Heart left ventricle (tissue), 16 donors: ENCODE measurements at places on chromosomes 1 and 21. TPM values are rescaled to one million over a fixed set of nuclear protein-coding genes. Genes with fewer than 3 reads are reported as not detected.
A peak's percentile ranks its signal among the peaks of the same experiment; 100 is the strongest.

GRCh38 chr21:43767498-43767983, 8.6 kb downstream of the CSTB start:
- no peak for DNase-seq

ANKRD35 gene
- 0.50 TPM for polyA plus RNA-seq

- no peak for DNase-seq
These were observed 467.5 kb downstream of the SMYD3 start for GRCh38 chr1:246039584-246039983.

DNA sequence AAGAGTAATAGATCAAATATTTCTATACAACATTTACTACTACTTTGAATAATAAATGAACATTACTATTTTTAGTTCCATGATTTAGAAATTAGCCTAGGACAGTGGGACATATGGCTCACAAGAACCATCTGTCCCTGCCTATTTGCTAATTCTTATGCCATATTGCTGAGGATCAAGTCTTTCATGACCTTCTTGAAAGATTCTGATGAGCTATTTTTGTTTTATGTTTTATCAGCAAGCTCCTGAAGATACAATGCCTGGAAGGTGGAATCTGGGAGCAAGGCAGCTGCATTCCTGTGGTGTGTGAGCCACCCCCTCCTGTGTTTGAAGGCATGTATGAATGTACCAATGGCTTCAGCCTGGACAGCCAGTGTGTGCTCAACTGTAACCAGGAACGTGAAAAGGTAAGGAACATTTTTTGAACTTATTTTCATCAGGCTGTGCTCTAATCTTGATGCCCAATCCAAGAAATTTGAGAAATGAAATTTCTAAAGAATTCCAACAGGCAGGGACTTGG, 326.7 kb downstream of the PAPPA2 start:
- DNase-seq = no peak

DNA sequence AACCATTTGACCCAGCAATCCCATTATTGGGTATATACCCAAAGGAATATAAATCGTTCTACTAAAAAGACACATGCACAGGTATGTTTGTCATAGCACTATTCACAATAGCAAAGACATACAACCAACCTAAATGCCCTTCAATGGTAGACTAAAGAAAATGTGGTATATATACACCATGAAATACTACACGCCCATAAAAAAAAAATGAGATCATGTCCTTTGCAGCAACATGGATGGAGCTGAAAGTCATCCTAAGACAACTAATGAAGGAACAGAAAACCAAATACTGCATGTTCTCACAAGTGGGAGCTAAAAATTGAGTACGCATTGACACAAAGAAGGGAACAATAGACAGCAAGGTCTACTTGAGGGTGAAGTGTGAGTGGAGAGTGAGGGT, 72.0 kb downstream of the EIF4G3 start:
- DNase-seq = no peak

DNA sequence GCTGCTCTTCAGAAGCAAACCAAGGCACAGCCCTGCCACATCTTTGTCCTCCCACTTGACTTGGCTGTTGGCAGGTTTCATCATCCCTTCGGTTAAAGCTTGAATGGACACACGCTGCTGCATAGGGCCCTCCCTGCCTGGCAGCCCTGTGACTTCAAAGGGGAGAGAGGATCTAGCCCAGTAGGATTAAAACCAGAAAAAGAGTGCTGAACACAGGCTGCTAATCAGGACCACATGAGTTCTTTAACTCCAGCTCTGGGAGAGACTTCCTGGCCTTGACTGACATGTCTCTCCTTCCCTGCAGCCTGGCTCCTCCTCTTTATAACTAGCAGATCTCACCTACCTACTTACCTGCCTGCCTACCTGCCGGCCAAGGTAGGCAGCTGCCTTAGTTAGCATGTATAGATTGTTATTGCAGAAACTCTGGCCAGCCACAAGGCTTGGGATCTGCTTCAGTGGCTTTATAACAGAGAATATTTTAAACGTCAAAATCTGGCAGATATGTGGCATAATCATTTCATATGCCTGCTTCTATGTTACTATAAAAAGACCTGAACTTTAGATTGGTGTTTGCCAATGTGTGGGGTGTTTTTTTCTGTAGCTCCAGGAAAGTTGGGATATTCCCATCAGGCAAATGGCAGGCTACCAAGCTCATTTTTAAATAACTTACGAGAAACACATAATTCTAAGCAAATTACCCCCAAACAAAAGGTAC, 49.4 kb downstream of the ERG start:
- no peak for DNase-seq

ANXA9 gene
- polyA plus RNA-seq = not detected

GRCh38 chr1:94986783-94987182, 59.9 kb upstream of the CNN3 start:
- DNase-seq = no peak

GRCh38 chr1:113783254-113784103, 24.2 kb upstream of the PHTF1 start:
- DNase-seq = peak; percentile 25

NBPF6 gene
- not detected for polyA plus RNA-seq

DNA sequence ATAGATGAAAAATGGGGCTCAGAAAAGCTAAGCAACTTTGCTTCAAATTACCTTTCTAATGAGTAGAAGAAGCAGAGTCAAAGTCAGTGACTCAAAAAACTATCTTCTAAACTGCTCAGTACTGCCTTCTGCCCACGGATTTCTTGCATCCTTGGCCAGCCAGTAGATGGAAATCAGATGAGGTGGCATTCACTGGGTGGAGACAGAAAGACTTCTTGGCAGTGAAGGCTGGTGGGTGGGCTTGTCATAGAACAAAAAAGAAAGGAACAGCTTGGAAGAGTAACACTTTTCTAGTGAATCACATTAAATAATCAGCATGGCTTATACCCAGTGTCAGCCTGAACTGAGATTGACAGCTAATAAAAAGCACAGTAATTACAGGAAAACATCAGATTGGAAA, 170.7 kb downstream of the ST6GALNAC5 start:
- DNase-seq = no peak

DNA sequence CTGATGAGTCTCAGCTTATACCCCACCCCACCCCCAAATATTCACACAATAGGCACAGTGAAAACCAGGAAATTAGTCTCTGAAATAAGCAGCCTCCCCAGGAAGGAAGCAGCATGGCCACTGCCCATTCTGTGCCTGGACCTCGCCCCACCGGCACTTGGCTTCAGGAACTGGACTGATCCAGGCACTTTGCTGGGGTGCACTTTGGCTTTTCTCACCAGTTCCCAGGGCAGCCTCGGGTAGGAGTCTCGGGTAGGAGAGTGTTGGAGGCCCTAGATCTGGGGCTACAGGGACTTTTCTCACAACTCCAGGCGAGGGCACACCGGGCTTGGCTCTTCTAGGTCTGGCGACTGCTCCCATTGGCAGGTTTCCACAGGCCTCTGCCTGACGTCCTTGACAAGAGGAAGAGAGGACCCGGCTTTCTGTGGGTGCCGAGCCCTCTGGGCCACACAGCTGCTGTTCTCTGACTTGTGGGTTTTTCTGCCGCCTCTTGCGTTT, 18.7 kb downstream of the ADARB1 start:
- peak; percentile 71 for DNase-seq

NBPF20 gene
- 0.42 TPM for polyA plus RNA-seq

DNA sequence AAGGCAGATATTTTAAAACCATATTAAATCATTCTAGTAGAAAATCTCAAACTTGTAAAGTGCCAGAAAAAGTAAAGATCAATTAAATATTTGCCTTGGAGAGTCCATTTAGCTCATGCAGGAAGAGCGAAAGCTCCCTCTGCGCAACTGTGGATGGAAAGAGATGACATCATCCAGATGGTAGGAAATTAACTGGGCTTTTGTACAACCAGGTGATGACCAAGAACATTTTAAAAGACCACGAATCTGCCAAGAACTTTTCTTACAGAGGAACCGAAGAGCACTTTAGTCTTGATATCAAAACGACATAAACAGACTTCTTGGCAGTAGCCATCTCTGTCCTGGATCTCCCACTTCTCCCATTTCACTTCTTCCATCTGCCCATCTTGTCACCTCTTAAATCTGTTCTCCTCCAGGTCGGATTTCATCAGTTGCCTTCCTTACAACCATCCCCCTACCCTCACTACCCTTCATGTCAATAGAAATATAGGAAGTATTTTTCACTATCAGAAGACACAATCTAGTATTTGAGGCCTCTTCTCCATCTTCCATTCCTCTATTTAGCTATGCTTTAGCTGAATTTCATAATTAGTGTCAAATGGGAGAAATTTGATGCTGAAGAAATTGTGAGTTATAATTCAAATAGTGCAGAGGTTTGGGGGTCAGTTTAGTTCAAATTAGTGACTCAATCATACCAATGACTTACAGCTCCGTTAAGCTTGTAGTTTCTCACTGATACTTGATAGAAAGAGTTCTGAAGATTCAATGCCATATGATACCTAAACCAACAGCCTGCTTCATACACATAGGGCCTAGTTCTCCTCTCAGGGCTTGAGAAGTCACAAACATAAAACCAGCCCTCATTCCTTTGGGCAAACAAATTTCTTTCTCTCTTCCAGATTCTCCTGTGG, 22.0 kb upstream of the DNASE2B start:
- no peak for DNase-seq

DNA sequence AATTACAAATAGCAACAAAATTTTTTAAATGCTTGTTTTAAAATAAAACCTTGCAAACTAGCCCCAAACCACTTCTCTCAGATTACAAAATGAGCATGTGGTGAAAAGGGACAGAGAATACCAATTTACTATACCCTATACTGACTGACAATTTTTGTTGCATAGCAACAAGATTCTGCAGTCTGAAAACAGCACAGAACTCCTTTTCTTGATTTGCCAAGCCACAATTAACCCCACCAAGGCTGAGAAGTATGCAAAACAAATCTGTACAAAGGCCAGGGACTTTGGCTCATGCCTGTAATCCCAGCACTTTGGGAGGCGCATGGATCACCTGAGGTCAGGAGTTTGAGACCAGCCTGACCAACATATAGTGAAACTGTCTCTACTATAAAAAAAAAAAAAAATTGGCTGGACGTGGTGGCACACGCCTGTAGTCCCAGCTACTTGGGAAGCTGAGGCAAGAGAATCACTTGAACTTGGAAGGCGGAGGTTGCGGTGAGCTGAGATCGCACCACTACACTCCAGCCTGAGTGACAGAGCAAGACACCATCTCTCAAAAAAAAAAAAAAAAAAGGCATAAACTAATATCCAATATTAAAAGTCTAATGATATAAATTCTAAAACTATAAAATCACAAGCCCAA, 21.8 kb downstream of the ENAH start:
- DNase-seq = no peak

DNA sequence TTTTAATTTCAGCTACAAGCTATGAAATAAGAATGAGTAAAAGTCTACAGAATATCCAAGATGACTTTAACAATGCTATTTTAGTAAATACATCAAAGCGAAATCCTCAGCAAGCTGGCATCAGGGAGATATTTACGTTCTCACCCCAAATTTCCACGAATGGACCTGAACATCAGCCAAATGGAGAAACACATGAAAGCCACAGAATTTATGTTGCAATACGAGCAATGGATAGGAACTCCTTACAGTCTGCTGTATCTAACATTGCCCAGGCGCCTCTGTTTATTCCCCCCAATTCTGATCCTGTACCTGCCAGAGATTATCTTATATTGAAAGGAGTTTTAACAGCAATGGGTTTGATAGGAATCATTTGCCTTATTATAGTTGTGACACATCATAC, 13.7 kb upstream of the CLCA1 start:
- no peak for DNase-seq

SPATA1 gene
- not detected for polyA plus RNA-seq

- DNase-seq = no peak
These were observed 143.1 kb upstream of the SLC45A1 start for GRCh38 chr1:8174807-8175206.

GRCh38 chr1:904310-904950, 19.3 kb upstream of the SAMD11 start:
- peak; percentile 87 for DNase-seq

GRCh38 chr21:43369124-43369523, 57.8 kb downstream of the SIK1 start:
- DNase-seq = no peak

DNA sequence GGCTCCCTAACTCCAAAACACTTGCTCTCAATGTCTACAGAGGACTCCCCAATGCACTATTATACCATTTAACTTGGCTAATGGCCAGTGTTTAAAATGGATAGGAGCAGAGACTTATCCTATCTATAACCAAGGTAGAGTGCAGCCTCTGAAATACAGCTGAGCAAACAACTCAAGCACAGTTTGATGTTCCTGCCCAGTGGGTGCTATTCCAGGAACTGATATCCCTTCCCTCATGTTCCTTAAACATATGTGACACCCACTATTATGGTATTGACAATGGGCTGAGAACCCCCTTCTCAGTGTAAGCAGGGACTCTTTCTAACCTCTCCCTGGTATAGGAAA, 51.7 kb downstream of the SH3GLB1 start:
- no peak for DNase-seq

DNA sequence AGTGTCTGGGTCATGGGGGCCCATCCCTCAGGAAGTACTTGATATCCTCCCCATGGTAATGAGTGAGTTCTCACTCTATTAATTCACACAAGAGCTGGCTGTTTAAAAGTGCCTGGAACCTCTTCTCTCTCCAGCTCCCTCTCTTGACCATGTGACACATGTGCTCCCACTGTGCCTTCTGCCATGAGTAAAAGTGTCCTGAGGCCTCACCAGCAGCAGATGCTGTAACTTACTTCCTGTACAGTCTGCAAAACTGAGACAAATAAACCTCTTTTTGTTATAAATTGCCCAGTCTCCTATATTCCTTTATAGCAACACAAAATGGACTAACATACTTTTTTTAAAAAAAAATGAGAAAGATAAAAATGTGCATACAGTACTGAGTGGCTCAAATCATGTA, 24.0 kb downstream of the PUM1 start:
- DNase-seq = no peak

GRCh38 chr1:229258757-229259060, 12.2 kb upstream of the RAB4A start:
- no peak for DNase-seq

- DNase-seq = no peak
These were observed 328 bp upstream of the KRTAP10-8 start for GRCh38 chr21:44611551-44611950.

- DNase-seq = no peak
These were observed 54.0 kb upstream of the BOLA1 start for GRCh38 chr1:149845416-149845815.

DNA sequence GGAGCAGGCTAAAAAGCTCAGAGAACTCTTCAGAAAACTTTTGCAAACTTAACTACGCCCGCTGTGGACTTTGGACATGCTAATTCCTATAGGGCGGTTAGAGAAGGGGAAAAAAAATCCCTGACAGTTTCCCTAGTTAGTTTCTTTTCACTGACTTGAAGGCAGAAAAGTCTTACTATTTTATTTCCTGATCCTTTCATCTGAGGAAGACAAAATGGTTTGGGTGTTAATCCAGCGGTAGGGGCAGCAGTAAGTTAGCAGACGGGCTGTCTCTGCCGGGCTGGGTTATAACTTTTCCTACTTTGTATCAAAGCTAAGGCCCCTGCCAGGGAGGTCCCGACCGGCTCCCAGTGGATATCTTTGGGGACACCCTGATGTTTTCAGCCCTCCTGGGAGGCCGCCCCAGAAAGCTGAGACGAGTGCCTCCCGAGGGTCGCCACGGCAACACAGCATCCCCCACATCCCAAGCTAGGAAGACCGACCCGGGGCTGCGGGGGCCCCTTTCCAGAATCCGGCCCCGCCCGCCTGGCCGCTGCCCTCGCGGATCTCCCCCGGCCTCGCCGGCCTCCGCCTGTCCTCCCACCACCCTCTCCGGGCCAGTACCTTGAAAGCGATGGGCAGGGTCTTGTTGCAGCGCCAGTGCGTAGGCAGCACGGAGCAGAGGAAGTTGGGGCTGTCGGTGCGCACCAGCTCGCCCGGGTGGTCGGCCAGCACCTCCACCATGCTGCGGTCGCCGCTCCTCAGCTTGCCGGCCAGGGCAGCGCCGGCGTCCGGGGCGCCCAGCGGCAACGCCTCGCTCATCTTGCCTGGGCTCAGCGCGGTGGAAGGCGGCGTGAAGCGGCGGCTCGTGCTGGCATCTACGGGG, 162.6 kb downstream of the RUNX1 start:
- DNase-seq = peak; percentile 36
